Right kidney (tissue), 9 donors: ENCODE measurements at places on chromosomes 12 and 14.
A peak's percentile ranks its signal among the peaks of the same experiment; 100 is the strongest.

- DNase-seq, result peak; percentile 46
Measured at GRCh38 chr12:53222170-53222721, 9.8 kb downstream of the RARG start.

- no peak for DNase-seq
Measured at GRCh38 chr12:64218597-64218996, 3.5 kb downstream of the KICS2 start.

GRCh38 chr14:35576260-35576659 lies 42.3 kb downstream of the INSM2 start:
- DNase-seq, result no peak

GRCh38 chr12:53004178-53004577 lies 2.1 kb upstream of the EIF4B start:
- DNase-seq, result no peak

GRCh38 chr14:92549859-92550230 lies 36.3 kb downstream of the RIN3 start:
- no peak for DNase-seq

DNA sequence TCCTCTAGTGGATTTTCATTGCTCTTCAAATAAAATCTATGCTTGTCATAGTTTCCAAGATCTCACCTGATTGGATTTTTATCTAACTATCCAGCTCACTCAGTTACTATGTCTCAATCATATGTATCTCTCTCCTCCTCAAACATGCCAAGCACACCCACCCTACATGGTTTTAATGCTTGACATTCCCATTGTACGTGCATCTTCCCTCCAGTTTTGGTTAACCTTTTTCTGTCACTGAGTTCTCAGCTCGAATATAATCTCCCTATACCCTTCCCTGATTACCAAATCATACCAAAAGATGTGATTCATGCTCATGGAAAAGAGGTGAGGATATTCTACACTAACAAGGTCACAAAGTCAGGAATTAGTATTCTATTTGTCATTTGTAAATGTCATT lies 12.0 kb upstream of the PTPRQ start:
- no peak for DNase-seq

DNA sequence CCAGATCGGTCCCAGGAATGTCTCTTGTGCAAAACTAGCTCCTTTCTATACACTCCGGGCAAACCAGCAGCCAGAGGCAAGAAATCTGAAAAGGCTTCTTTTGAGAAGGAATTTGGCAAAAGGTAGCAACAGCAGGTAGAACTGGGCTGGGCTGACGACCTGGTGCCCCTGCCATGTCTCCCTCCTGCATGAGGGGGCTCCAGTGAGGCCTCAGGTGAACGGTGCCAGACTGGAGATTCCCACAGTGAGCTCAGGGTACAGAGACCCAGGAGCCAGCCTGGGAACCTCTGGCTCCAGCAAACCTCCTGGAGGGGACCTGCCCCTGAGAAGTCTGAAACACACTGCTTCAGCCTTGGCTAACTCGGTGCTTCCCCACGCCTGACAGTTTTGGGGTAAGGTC lies 10.8 kb downstream of the ITPK1 start:
- DNase-seq, result no peak

DNA sequence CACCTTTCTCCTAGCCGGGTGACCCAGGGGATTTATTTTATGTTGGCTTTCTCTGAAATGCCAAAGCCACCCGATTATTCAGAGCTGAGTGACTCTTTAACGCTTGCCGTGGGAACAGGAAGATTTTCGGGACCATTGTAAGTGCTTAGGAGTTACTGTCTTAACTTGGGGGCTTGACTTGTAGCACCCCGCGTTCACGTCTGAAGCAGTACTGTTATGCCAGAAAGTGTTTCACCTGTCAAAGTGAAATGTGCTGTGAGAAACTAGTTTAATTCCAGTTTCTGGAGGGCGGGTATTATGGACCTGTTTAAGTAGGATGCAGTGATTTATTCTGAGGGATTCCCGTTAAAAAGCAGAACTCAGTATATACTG lies 218 bp downstream of the LYSET start:
- DNase-seq, result peak; percentile 71
